ENCODE measurements at places on chromosomes 7 and 10.

- DNase-seq: peak; percentile 20
Measured at GRCh38 chr7:37577412-37577811, 106.2 kb upstream of the GPR141 start.

- DNase-seq: no peak
Measured at GRCh38 chr7:130993671-130994365, 259.8 kb upstream of the KLF14 start.

DNA sequence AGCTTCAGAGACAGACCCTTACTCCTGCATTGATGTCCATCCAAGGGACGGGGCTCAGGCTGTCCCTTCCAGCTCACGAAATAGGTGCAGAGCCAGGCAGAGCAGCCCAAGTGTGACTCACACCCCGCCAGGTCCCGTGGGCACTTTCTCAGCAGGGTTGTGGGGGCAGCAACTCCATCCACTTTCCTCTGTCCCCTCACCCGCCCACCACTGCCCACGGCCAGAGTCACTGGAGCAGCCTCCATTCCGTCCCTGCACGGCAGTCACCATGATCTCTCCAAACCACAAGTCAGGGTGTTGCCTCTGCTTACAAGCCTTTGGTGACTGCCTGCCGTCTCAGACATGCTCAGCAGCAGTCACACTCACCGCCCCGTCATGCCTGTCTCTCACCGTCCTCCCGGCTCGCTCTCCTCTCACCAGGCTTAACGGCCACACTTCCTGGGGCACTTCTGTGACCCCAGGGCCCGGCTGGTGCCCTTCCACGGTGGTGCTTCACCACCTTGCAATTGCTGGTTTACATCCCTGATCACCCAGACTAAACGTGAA lies 39.3 kb downstream of the CALML3 start:
- peak; percentile 72 for DNase-seq

DNA sequence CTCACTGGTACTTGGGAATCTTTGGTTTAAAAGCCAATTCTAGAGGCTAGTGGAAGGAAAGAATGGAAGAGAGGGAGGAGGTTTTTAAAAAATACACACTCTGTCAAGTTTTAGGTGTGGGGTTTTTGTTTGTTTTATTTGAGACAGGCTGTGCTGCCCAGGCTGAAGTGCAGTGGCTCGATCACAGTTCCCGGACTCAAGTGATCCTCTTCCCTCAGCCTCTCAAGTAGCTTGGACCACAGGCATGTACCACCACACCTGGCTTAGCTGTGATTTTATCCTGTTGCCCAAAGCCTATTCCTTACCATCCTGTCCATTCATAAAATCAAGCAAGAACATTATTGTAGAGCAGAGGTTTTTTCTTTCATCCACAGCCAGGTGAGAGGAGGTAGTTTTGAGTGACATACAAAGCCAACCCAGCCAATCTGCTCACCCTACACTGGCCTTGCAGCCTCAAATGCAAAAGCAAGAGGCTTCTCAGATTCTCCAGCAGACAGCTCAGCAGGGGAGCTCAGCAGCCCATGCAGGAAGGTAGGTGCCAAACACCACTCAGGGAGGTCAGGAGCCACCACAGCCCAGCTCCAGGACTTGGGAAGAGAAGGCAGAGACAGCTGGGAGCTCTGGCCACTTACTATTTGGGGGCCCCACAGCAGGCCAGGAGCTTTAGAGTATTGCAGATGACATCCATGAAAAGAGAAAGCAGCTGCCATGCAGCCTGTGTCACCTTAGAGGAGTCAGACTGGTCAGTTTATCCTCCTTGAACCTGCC lies 65.8 kb downstream of the TMEM209 start:
- no peak for DNase-seq

- DNase-seq: no peak
Measured at GRCh38 chr10:112904000-112904399, 46.0 kb upstream of the TCF7L2 start.

GRCh38 chr10:80660736-80661135 lies 123.0 kb downstream of the SH2D4B start:
- peak; percentile 73 for DNase-seq

DNA sequence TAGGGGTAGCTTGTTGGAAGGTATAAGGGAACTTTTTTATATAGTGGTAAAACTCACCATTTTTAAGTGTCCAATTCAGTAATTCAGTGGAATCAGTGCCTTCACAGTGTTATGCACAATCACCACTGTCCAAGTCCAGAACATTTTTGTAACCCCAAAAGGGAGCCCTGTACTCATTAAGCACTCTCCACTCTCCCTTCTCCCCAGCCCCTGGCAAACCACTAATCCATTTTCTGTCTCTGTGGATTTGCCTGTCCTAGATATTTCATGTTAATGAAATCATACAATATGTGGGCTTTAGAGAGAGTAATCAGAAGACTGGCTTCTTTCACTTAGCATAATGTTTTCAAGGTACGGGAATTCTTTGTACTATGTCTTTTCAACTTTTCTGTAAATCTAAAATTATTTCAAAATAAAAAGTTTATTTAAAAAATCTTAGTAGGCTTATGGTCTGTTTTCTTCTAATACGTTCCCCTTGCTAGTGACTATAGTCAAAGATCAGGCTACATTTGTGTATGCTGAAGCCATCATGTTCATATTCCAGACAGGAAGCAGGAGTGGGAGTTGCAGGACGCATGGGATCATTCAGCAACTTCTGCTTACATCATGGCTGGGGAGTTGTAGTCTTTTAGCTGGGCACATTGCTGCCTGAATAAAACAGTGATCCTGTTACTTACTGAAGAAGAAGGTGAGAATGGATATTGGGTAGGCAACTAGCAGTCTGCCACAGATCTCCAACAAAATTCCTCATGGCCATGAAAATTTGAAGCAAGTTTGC lies 35.4 kb upstream of the TAX1BP1 start:
- no peak for DNase-seq

DNA sequence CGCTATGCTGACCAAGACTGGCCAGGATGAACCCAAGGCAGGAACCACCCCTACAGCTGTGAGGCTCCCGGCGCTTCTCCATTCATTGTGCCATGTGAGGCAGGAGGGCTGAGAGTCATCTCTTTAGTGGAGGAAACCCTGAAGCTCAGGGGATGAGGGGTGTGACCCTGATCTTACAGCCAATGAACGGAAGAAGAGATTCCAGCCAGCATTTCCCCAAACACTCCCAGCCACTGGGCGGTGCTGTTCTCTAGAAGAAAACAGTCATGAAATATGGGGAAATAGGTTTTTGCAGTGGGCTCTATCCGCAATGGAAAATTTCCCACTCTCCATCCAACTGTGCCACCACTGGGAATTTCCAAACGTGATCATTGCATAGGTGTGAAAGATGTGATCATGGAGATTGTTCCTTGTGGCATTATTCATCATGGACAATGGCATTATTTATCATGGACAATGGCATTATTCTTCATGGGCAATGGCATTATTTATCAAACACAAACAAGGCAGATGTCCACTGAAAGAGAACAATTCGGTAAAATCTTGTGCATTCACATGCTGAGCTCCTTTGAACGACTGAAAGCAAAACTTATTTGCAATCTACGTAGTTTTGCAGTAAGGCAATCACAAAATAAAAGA lies 14.0 kb upstream of the SLC18A2 start:
- DNase-seq: peak; percentile 90

DNA sequence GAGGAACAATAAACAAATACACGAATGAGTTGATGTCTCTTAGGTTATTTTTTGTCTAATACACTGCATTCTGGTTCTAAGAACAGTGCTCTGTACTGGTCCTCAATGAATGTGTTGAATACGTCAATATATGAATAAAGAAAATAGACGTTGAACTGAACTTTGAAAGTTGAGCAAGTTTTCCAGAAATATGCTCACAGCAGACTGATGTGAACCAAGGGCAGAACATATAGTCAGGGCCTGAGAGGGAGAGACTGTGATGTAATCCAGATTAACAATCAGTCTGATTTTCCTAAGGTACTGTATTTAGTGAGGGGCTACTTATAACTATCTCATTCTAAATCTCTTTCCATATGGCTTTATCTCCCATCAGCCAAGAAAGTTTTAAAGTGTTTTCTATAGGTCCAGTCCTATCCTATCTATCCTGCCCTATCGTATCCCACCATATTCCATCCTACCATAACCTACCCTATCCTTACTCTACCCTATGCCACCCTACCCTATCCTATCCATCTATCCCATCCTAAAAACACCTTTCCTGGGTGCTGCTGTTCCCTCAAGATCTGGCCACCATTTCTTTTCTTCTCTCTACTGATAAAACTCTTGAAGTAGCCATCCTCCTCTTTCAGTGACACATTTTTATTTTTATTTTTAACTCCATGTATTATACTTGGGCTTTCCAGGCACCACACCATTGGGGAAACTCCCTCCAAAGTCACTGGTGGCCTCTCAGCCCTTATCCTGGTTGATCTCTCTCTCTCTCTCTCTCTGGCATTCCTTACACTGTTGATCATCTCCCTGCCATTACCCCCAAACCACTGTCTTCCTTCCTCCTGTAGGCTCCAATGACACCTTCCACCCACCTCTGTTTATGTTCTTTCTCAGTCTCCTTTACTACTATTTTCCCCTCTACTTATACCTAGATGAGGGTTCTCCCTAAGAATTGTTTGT lies 212.3 kb upstream of the SLC26A5 start:
- DNase-seq: no peak

GRCh38 chr10:117690359-117690758 lies 147.8 kb downstream of the EMX2 start:
- DNase-seq: no peak

DNA sequence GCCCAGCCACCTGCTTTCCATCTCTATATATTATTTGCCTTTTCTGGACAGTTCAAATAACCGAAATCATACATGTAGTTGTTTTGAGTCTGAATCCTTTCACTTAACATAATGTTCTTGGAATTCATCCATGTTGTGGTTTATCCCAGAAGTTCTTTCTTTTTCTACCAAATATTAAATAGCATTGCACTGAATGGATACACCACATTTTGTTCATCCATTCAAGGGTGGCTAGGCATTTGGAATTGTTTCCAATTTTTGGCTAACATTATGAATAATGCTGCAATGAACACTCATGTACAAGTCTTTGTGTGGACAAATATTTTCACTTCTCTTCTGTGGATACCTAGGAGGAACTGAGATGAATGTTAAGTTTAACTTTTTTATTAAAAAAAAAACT lies 18.0 kb downstream of the DNAJC1 start:
- DNase-seq: no peak

- DNase-seq: no peak
Measured at GRCh38 chr10:12633776-12634620, 284.7 kb downstream of the CAMK1D start.

DNA sequence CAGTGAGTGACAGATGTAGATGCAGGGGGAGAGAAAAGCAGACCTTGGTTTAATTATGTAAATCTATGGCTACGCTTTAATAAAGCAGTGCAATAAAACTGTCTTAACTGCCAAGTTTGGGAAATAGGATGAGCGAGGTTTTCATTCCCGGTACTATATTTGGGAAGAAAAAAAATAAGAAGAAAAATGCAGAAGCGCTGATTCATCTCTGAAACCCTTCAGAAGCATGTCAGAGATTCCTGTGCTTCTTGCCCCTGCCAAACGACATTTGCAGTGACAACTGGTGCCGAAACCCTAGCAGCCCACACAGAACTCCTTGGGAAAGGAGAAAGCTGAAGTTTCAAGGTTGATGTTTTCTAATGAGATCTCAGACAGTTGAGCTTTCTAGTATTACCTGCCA lies 380.7 kb downstream of the REEP3 start:
- DNase-seq: no peak

DNA sequence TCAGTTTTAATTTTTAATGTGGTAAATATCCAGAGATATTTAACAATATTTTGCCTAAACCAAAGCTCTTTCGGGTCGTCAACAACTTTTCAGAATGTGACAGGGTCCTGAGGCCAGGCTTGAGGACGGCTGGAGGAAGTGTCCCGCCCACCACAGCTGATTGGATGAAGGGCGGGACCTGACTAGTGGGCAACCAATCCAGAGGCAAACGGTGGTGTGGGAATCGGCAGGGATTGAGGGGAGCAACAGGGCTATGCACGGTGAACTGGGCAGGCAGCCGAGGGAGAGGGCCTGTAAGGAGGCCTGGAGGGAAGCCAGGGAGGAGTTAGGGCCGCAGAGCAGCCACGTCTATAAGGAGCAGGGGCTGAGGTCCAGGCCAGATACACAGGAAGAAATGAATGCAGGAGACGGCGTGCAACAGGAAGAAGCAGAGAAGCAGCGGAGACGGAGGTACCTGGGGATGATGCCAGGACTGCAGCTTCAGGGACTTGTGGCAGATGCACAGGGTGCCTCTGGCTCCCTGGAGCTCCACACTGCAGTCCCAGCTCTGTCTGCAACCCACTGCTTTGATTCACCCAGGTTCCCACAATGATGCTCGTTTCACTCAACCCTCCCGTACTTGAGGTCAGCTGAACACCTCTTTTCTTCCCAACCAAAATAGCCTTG lies 46.1 kb upstream of the ZMIZ1 start:
- peak; percentile 61 for DNase-seq

GRCh38 chr7:134785842-134786241 lies 6.4 kb downstream of the CALD1 start:
- no peak for DNase-seq

DNA sequence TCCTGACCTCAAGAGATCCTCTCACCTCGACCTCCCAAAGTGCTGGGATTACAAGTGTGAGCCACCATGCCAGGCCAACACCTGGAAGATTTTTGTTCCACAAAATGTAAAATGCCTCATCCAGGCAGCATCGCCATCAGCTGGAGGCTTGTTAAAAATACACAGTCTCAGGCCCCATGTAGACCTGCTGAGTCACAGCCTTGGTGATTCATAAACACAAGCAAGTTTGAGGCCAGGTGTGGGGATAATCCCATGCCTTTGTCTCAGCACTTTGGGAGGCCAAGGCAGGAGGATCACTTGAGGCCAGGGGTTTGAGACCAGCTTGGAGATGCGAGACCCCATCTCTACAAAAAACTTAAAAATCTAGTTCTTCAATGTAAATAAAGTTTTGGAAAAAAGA lies 49.1 kb upstream of the FOXK1 start:
- peak; percentile 59 for DNase-seq

GRCh38 chr7:1210979-1211608 lies 21.6 kb upstream of the UNCX start:
- no peak for DNase-seq

DNA sequence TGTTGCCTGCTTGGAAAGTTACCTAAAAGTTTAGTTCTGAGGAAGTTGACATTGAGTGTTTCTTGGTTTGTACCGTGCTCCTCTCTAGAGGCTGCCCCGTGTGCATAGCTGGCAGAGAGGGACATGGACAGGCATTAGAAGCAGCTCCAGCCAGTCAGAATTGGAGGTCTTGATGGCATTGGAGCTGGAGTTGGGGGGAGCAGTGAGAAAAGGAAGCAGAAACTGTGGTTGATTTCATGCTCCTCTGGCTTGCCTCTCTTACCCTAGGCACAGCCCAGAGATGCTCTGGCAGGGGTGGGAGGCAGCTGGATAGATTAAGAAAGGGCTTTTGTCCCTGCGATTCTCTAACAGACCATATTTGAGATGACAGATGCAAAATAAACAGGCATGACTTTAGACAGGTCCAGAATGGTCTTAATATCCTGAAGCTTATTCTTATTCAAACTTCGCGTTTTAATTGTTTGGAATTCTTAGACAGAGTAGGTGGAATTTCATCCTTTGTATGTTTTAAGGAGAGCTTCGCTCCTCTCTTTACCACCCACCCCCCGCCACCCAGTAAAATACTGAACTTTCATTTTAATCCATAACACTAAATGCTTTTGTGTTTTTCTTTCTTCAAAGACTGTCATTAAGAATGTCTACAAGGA lies 73.5 kb upstream of the GLCCI1 start:
- no peak for DNase-seq
